Cardiac muscle cell (in vitro differentiated cells and primary cell): ENCODE measurements at places on chromosomes 6 and 20. TPM values are rescaled to one million over a fixed set of nuclear protein-coding genes. Genes with fewer than 3 reads are reported as not detected.

Gene DEFB124
- polyA plus RNA-seq = not detected in 2 replicates

Gene KHDC1
- 17.1 and 25.3 TPM in 2 replicates for polyA plus RNA-seq

Gene MACROD2
- polyA plus RNA-seq = 9.3 and 16.2 TPM in 2 replicates

Gene GJA10
- polyA plus RNA-seq = not detected in 2 replicates

Gene FILIP1
- 64.8 and 84.7 TPM in 2 replicates for polyA plus RNA-seq

Gene TNFRSF6B
- polyA plus RNA-seq = 3.3 and 4.9 TPM in 2 replicates

Gene RAB44
- not detected in 2 replicates for polyA plus RNA-seq

Gene TINAG
- polyA plus RNA-seq = not detected in 2 replicates

Gene SLC35F1
- 18.5 and 27.3 TPM in 2 replicates for polyA plus RNA-seq

Gene SYCP2
- 0.07 and 0.60 TPM in 2 replicates for polyA plus RNA-seq

Gene PRSS35
- polyA plus RNA-seq = 99.3 and 133 TPM in 2 replicates

Gene NKX2-4
- polyA plus RNA-seq = not detected in 2 replicates
